AG09319 (cell line): ENCODE measurements at places on chromosomes 16 and 17.

DNA sequence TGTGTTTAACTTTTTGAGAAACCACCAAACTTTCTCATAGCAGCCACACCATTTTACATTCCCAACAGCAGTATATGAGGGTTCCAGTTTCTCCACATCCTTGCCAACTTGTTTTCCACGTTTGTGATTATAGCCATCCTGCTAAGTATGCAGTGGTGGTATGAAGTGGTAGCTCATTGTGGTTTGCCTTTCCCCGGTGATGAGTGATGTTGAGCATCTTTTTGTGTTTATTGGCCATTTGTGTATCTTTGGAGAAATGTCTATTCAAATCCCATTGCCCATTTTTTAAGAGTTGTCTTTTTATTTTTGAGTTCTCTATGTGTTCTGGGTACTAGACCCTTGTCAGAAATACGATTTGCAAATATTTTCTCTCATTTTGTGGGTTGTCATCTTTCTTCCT, 17.4 kb downstream of the SF3B3 start:
- DNase-seq: no peak

- DNase-seq: no peak
Measured at GRCh38 chr16:67641779-67642708, 2.9 kb upstream of the CARMIL2 start.

- DNase-seq: no peak
Measured at GRCh38 chr17:32126746-32127145, 15.6 kb upstream of the RHOT1 start.

- no peak for DNase-seq
Measured at GRCh38 chr16:20647736-20648135, 49.7 kb downstream of the ACSM1 start.

DNA sequence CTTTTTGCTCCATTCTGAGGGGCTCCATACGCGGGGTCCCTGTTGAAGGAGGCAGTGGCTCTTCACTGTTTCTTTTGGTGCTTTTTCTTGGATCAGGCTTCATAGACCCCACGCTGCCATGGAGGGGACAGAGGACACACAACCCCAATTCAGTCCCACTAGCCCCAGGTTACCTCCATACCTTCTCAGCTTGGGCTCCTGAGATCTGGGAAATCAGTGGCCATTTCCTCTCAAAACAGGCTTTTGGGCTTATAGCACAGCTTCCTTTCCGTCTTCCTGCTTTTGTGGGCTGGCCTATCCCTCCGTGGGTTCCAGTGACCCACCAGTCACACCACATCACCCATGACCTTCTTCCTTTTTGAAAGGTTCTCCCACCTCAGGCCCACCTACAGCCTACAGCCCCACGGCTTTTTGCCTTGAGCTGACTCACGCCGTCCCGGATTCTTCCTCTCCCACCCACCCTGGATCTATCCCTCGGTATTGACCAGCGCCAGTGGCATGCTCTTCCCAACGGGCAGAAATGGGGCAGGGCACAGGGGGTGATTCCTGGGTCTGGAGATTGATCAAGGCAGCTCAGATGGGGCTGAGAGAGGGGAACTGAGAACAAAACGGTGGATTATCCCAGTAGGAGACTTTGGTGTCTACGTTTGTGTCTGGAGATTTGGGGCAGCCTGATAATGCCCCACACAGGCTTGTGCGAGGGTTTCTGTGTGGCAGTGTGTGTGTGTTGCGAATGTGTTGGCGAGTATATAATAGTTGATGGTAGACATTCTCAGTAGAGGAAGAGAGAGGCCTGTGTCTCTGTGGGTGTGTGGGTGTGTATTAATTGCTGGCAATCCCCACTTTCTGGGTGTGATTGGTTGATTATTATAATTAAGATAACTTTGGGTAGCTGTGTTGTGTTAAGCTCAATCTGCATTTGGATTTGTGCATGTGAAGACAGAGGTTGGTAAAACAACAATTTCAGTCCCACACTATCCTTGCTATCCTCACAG, 3.8 kb downstream of the TBX21 start:
- no peak for DNase-seq

GRCh38 chr17:83151056-83151441, 71.6 kb downstream of the METRNL start:
- no peak for DNase-seq

GRCh38 chr16:26701243-26701886, 365.4 kb upstream of the C16orf82 start:
- no peak for DNase-seq

- DNase-seq: no peak
Measured at GRCh38 chr17:12312692-12313091, 292.0 kb downstream of the MAP2K4 start.

DNA sequence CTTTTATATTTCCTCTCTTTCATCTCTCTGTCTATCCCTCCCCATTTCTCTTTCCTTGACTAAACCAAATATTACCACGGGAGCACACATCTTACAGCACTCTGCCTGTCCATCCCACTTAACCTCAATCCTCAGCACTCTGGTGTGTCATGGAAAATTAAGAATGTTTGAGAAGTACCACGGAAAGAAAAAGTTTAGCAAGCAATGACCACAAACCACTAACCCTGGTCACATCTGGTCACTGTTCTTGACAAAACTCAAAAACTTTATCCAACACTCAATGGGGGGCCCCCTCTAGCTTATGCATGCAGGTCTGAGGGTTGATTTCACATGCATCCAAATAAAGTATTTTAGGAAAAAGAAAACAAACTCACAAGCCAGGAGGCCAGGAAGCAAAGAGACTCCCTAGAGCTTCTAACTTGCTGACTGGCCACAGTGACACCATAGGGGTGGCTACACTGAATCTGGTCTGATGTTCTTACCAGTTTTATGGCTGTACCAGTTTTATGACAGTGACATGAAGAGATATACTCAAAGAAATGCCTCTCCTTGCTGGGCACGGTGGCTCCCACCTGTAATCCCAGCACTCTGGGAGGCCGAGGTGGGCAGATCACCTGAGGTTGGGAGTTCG, 229.2 kb downstream of the STX8 start:
- no peak for DNase-seq

GRCh38 chr16:69325784-69326171, 4.6 kb downstream of the PDF start:
- no peak for DNase-seq

DNA sequence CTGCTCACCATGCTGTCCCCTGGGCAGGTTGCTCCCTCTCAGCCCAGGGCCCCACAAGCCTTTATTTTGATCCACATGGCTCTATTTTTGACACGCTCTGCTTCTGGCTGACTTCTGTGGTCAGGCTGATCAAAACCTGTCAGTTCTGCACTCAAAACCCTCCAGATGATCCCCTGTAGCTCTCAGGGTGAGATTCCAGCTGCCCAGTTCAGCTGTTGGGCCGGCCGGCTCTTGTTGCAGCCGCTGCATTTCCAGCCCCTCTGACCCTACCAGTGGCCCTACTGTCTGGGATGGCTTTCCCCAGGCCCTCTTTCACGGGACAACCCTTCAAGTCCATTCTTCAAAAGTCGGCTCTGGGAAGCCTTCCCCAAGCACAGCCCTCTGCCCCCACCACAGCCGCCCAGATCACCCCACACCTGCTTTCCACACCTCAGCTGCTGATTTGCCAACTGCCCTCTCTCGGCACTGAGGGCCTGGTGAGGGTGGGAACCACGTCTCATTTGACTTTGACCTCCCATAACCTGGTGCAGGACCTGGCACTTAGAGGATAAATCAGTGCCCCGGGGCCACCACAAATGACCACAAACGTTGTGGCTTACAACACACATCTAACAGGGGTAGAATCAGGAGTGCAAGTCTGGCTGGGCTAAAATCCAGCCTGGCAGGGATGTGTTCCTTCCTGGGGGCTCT, 16.3 kb upstream of the CACNG4 start:
- no peak for DNase-seq

DNA sequence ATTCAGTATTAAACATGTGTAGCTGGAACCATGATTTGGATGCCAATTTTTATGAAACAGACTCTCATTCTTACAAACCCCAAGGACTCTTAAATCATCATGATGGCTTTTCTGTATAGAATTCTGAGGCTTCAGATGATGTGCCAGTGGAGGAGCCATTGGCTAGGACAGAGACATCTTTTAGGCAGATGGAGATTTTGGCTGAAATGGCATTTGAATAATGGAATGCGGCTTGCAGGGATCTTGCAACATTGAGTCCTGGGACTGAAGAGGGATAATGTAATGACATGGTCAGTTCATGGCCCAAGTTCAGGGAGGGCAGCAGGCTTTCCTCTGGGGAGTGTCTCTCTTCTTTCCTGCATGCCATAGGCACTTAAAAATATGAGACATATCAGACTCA, 172.4 kb downstream of the ABCA8 start:
- peak; percentile 88 for DNase-seq

- no peak for DNase-seq
Measured at GRCh38 chr17:59723607-59724006, 16.2 kb downstream of the VMP1 start.

DNA sequence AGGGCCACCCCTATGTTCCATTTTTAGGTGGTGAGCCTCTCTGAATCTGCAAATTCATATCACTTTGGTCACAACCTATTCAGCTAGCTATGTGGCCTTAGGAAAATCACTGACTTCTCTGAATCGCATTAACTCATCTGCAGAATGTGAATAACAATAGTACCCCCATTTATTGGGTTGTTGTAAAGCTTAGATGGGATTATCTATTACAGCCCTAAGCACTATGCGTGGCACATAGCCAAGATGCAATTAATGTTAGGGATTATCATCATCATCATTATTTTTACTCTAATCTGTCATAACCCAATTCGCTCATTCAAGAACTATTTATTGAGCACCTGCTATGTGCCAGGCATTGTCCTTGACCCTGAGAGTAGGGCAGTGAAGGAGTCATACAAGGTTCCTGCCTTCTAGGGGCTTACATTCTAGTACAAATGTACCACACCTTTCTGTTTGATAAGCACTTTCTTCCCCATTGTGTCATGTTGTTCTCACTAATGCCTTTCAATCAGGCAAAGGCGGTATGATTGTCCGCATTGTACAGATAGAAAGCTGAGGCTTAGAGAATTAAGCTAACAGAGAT, 38.5 kb downstream of the CHD9 start:
- DNase-seq: no peak

DNA sequence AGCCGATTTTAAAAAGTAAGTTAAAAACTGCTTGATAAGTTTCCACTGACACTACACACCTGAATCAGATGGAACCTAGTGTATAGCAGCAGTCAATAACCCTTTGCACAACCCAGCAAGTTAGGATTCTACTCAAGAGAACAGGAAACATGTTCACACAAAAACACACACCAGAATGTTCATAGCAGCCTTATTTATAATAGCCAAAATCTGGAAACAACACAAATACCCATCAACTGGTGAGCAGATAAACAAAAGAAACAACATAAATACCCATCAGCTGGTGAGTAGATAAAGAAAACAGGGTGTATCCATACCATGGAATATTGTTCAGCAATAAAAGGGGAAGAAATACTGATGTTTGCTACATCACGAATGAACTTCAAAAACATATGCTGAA, 2.7 kb upstream of the CDH11 start:
- DNase-seq: no peak

- no peak for DNase-seq
Measured at GRCh38 chr17:64413513-64413912, 22.9 kb upstream of the PECAM1 start.
